ENCODE measurements at places on chromosomes 5 and 9. TPM values are rescaled to one million over a fixed set of nuclear protein-coding genes. Genes with fewer than 3 reads are reported as not detected.

- no peak for DNase-seq
Measured at GRCh38 chr5:144333336-144333920, 162.8 kb downstream of the KCTD16 start.

Gene B4GALT7
- 13.2 TPM for total RNA-seq

Gene FAM78A
- total RNA-seq: 62.9 TPM

Gene TRIM36
- 0.19 TPM for total RNA-seq

DNA sequence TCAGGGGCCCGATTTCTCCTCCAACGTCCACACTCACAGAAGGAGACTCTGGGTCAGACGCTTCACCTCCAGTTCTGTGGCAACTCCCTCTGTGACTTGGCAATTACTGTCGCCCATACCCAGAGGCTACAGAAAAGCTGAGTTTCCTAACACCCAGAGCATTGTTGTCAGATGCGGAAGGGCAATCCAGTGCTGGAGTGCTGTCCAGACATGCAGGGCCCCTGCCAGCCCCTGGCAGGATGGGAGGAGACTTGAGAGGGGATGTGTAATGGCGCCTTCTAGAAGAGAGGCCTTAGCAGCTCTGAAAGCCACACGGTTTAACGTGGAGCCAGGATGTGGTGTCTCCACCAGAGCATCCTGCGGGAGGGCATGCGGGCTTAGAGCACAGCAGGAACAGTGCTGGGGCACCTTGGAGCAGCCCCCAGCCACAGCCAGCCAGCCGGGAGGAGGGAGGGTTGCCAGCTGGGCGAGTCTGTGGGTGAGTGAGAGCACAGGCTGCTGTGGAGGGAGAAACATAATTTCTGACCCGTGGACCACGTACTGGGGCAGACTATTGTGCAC, 139.4 kb upstream of the IRX1 start:
- DNase-seq: no peak

GRCh38 chr5:154317916-154318315, 127.4 kb downstream of the GALNT10 start:
- no peak for DNase-seq

Gene PCDHGB2
- 8.3 TPM for total RNA-seq
